ENCODE measurements at places on chromosomes 12 and 14.

GRCh38 chr14:31229638-31230572, 22.3 kb upstream of the HECTD1 start:
- DNase-seq, result peak; percentile 89

GRCh38 chr12:15918066-15918465, 6.9 kb downstream of the DERA start:
- DNase-seq, result no peak

DNA sequence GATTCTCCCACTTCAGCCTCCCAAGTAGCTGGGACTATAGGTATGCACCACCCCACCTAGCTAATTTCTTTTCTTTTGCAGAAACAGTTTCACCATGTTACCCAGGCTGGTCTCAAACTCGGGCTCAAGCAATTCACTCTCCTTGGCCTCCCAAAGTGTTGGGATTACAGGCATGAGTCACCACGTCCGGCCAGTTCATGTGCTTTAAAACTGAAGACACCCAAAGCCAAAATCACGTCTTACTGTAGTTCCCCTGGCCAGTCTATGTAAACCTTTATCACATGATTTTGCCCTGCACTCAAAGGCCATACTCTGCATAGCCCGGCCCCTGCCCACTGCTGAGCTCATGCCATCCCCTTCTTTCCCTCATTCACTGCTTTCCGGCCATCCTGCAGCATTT, 4.5 kb downstream of the ALKBH2 start:
- no peak for DNase-seq

DNA sequence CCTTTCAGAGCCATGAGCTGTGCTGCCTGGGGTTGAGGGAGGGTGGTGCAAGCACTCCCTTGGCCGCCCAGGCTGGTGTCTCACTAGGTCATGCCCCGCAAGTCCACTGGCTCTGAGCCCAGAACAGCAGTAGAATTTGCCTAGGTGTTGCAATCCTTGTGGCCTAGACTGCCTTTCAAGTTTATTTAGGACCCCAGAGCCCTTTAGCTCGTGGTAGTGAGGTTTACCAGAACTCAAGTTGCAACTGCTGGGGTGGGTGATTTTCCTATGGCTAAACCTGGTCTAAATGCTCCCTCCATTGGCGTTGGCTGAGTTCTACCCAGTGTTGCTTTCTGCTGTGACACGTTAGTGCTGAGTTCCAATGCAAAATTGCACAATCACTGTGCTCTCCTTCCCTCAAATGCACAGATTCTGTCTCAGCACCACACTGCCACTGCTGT, 287.2 kb downstream of the BCAT1 start:
- DNase-seq, result peak; percentile 61

Data from hepatocyte (in vitro differentiated cells).